ENCODE measurements at places on chromosomes 7 and 10. TPM values are rescaled to one million over a fixed set of nuclear protein-coding genes. Genes with fewer than 3 reads are reported as not detected.
A peak's percentile ranks its signal among the peaks of the same experiment; 100 is the strongest.

EFCAB10 gene
- 0.20 TPM for total RNA-seq

GRCh38 chr7:50400114-50400513 is 50.0 kb downstream of the FIGNL1 start:
- peak; percentile 41 for ATAC-seq

PLXNA4 gene
- 1.1 TPM for total RNA-seq

TBXAS1 gene
- 10.8 TPM for total RNA-seq

- no peak for ATAC-seq
Measured at GRCh38 chr7:92753614-92754013, 82.8 kb downstream of the CDK6 start.

- no peak for ATAC-seq
Measured at GRCh38 chr7:131681961-131682360, 125.5 kb upstream of the PODXL start.

PILRA gene
- total RNA-seq = 2.7 TPM

PNLIP gene
- not detected for total RNA-seq

All from esophagus mucosa (tissue), 1 donor.